ENCODE measurements at places on chromosomes 5 and 9.

DNA sequence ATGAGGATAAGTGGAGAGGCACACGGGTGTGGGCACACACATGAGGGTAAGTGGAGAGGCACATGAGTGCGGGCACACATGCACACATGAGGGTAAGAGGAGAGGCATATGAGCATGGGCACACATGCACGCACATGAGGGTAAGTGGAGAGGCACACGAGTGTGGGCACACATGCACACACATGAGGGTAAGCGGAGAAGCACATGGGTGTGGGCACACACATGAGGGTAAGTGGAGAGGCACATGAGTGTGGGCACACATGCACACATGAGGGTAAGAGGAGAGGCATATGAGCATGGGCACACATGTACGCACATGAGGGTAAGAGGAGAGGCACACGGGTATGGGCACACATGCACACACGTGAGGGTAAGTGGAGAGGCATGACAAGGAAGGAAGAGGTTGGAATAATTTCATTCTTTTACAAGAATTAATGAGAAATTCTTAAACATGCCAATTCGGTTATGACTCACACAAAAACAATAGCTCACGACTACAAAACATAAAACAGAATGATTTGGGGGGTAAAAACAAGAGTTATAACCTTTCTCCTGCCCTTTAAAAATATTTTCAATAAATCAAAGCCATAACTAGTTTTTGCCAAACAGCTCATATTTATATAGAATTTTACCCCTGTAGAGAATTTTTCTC, 67.5 kb downstream of the APBA1 start:
- no peak for DNase-seq

DNA sequence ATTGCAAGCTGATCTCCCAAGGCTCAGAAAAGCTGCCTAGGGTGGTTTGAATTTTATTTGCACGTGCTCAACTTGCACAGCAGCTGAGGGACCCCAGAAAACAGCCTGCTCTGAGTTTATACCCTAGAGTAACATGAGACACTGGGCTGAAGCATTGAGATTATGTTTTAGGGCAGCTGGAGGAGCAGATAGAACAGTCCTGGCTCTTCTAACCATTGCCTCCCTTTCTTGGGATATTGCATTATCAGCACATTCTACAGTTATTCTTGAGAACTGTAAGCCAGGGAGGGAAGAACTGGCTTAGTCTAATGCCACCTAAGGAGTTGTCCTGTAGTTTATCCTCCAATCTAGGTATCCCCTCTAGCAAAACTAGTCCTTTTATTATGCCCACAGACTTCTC, 10.3 kb downstream of the SMC2 start:
- DNase-seq, result no peak

- DNase-seq, result no peak
These were observed 339.7 kb downstream of the TMEM232 start for GRCh38 chr5:110386782-110387181.

GRCh38 chr9:120431268-120431667, 148.7 kb downstream of the CDK5RAP2 start:
- no peak for DNase-seq

Data from NCI-H2081 treated with DMSO at 0.1 percent for 48 hours (cell line).